ENCODE measurements at places on chromosomes 7 and 10.

GRCh38 chr7:46421441-46422230 lies 500.6 kb upstream of the IGFBP3 start:
- no peak for DNase-seq

GRCh38 chr10:60444494-60445064 lies 54.9 kb upstream of the ANK3 start:
- DNase-seq: no peak

- DNase-seq: no peak
Measured at GRCh38 chr10:16009785-16010184, 149.5 kb upstream of the MINDY3 start.

GRCh38 chr7:45278763-45279398 lies 121.3 kb downstream of the RAMP3 start:
- no peak for DNase-seq

DNA sequence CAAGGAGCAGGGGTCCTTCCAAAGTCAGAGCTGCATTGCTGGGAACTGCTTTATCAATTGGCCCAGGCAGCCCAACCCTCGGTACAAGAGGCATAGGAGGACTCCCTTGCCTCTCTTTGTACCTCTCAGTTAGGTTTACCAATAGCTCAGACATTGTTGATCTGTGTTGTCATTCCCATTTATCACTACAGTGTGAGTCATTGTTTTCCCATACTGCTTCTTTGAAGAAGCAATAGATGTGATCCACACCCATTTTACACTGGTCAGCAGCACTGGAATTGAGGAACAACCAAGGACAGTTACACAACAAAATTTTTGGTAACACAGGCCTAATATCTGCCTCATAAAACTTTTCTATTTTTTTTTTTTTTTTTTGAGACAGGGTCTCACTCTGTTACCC lies 307.2 kb downstream of the SNX13 start:
- no peak for DNase-seq

GRCh38 chr7:135217645-135218509 lies 6.6 kb upstream of the WDR91 start:
- no peak for DNase-seq

GRCh38 chr10:119360181-119360921 lies 153.0 kb downstream of the GRK5 start:
- no peak for DNase-seq

GRCh38 chr7:3884543-3884942 lies 583.5 kb downstream of the SDK1 start:
- no peak for DNase-seq

GRCh38 chr7:106840342-106840741 lies 24.7 kb upstream of the PIK3CG start:
- DNase-seq: no peak

DNA sequence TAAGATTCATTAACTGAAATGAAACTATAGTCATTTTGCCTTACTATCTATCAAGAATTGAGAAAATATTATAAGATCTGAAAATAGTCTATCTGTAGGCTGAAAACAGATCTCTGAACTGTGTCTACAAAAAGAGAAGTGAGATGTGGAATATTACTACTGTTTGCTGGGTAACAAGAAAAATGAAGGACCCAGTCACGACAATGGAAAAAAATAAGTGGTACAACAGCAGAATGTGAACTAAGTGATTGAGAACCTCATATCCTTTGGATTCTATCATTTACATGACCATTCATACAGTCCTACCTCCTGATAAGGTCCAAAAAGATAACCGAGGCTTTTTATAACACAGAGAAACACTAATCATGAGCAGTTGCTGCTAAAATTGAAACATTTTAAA lies 94.3 kb downstream of the UBE2H start:
- DNase-seq: no peak

- DNase-seq: no peak
Measured at GRCh38 chr10:118760265-118760664, 5.5 kb upstream of the CACUL1 start.

DNA sequence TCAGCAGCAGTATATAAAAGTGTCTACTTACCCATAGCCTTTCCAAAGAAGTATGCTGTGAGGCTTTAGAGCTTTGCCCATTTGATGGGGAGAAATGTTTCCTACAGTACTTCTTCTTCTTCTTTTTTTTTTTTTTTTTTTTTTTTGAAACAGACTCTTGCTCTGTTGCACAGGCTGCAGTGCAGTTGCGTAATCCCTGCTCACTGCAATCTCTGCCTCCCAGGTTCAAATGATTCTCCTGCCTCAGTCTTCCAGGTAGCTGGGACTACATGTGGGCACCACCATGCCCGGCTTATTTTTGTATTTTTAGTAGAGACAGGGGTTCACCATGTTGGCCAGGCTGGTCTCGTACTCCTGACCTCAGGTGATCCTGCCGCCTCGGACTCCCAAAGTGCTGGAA lies 101.7 kb upstream of the TMEM26 start:
- DNase-seq: no peak

GRCh38 chr7:50857804-50858489 lies 75.3 kb upstream of the GRB10 start:
- no peak for DNase-seq

GRCh38 chr7:2575733-2576340 lies 17.1 kb downstream of the IQCE start:
- DNase-seq: no peak

- no peak for DNase-seq
Measured at GRCh38 chr10:26567351-26567721, 129.2 kb downstream of the APBB1IP start.

GRCh38 chr10:5575144-5575481 lies 50.4 kb downstream of the CALML3 start:
- DNase-seq: no peak

DNA sequence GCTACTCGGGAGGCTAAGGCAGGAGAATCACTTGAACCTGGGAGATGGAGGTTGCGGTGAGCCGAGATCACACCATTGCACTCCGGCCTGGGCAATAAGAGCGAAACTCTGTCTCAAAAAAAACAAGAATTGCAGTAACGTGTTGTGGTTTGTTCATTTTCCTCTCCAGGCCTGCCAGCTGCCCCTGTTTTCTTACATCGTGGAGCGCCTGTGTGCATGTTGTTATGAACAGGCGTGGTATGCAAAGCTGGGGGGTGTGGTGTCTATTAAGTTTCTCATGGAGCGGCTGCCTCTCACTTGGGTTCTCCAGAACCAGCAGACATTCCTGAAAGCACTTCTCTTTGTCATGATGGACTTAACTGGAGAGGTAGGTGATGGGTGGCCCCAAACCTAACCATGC lies 52.1 kb downstream of the TRRAP start:
- DNase-seq: no peak

DNA sequence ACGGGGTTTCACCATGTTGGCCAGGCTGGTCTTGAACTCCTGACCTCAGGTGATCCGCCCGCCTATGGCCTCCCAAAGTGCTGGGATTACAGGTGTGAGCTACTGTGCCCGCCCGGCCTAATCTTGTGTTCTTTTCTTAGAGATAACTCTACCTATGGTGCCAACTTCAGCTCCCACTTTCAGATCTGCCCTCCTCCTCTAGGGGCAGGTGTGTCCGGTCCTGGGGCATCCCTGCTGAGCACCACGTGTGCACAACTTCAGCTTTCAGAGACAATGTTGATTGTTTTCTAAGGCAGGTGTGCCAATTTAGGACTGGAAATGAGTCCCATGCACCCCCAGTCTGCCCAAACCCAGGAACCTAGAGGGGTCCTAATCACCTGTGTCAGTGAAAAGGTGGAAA lies 18.5 kb upstream of the FXYD4 start:
- DNase-seq: peak; percentile 7

- no peak for DNase-seq
Measured at GRCh38 chr10:12349629-12350166, 351 bp downstream of the CAMK1D start.

DNA sequence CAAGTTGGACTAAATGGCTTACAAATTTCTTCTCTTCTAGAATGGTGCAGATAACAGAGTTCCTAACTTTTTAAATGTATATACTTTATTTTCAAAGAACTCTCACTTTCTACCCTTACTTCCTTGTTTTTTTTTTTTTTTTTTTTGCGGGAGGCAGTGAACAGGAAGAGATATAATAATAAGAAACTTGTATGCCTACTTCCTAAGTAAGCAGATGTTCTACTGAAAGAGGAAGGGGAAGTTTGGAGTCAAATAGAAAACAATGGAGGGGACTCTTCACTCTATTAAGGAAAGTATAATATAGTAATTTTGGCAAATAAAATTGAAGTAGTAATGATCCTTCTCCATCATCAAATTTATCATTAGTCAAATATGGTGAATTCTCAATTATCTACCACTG lies 754.0 kb downstream of the KCNMA1 start:
- DNase-seq: no peak

DNA sequence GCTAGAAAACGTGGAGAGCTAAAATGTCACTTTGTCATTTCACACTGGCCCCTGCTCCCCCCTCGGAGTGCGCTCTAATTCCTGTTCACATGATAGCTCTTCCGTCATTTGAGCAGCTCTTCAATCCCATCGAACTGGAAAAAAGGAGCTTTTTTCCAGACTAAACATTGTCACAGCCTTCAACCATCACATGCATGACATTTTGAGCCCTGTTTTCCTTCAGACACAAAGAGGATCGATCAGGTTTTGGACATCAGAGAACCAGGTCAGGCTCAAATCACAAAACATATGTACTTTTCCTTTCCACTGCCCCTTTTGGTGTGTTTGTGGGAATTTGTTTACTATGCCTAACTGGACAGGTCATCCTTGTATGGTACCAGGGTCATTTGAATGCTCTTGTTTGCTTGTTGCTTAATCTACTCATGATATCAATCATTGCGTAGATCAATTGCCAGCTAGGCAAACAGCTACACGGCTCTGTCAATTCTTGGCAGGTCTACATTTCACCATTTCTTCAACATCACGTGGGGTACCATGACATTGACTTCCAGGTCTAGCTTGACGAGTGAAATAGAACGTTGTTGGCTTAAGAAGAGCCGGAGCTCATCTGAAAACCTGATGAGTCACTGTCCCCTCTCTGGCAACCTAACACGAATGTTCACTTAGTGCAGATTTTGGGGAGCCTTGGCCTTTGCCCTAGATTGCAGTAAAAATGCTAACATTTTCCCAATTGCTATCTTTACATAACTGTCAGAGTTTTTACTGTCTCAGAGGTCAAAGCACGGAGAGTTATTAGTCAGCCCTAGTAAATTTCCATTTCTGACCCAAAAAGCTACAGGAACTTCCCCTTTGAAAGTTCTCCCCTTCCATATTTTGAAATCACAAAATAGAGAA lies 87.3 kb downstream of the LYZL2 start:
- DNase-seq: no peak

GRCh38 chr10:57986422-57986821 lies 281.3 kb downstream of the IPMK start:
- DNase-seq: no peak

GRCh38 chr7:47557694-47558670 lies 23.9 kb downstream of the TNS3 start:
- no peak for DNase-seq

DNA sequence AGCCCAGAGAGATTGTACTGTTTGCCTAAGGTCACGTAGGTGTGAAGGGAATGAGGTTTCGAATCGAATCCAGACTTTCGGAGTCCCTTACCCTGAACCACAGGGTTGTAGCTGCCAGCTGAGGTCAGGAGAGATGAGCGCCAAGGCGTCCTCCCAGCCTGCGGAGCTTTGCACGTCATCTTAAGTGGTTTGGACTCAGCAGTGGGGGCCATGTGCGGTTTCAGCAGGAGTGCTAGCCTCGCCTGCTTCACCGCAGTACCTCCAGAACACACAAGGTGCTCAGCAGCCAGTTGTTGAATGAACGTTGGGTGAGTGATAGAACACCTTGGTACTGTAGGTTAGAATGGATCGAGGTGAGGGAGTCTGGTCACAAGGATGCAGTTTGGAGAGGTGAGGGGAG lies 74.9 kb upstream of the PPIF start:
- DNase-seq: no peak

- DNase-seq: no peak
Measured at GRCh38 chr7:155810770-155811559, 1.3 kb downstream of the SHH start.

- no peak for DNase-seq
Measured at GRCh38 chr10:122233857-122234348, 37.2 kb upstream of the BTBD16 start.

DNA sequence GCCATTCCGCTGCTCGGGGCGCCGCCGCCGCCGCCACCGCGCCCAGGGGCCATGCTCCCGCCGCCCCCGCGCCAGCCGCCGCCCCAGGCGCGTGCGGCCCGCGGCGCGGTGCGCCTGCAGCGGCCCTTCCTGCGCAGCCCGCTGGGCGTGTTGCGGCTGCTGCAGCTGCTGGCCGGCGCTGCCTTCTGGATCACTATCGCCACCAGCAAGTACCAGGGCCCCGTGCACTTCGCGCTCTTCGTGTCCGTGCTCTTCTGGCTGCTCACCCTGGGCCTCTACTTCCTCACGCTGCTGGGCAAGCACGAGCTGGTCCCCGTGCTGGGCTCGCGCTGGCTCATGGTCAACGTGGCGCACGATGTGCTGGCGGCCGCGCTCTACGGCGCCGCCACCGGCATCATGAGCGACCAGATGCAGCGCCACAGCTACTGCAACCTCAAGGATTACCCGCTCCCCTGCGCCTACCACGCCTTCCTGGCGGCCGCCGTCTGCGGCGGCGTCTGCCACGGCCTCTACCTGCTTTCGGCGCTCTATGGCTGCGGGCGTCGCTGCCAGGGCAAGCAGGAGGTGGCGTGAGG lies 383 bp downstream of the MARVELD1 start:
- no peak for DNase-seq

GRCh38 chr7:33336820-33337219 lies 207.5 kb downstream of the BBS9 start:
- DNase-seq: no peak

- DNase-seq: peak; percentile 13
Measured at GRCh38 chr7:71735961-71736556, 604.1 kb downstream of the GALNT17 start.

- no peak for DNase-seq
Measured at GRCh38 chr7:108418946-108419345, 37.3 kb downstream of the NRCAM start.

DNA sequence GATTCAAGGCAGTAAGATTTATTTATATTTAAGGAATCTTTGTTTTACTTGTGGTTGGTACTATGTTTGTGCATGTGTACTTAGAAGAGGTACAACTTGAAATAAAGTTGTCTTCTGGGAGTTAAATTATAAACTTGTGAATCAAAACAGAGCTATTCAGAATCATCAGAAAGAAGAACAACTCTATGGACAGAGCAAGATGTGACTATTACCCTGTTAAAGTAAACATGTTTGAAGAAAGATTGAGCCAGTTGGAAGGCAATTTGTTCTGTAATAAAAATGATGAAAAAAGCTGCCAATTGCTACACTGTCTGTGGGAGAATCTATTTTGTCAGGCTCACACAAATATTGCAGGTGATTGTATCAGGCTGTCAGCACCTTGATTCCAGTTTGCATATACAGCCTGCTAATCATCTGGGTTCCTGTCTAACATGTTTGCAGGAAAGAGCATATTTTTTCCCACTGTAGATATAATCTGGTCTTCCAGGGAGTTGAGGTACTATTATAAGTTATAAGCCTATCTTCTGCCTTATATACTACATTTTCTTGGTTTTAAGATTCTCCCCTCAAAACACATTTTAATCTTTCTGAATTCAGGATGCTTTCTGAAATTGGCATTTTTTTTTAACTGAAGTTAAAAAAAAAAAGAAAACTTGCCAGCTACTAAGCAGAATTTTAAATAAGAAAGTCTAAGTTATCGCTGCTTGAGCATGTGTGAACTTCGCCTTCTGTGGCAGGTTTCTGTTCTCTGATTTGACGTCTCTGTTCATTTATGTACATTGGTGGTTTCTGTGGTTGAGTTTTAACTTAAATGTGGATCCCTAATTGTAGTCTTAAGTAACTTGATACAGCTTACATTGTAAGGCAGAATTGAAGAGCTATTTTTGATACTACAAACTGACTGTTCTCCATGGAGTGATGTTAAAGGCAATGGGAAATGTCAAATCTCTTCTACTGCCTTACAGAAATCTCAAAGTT lies 46.0 kb downstream of the ZNRF2 start:
- DNase-seq: no peak
